CD8-positive, alpha-beta memory T cell (primary cell): ENCODE measurements at places on chromosomes 7 and 10. TPM values are rescaled to one million over a fixed set of nuclear protein-coding genes. Genes with fewer than 3 reads are reported as not detected.

Gene PRSS2
- not detected for total RNA-seq

DNA sequence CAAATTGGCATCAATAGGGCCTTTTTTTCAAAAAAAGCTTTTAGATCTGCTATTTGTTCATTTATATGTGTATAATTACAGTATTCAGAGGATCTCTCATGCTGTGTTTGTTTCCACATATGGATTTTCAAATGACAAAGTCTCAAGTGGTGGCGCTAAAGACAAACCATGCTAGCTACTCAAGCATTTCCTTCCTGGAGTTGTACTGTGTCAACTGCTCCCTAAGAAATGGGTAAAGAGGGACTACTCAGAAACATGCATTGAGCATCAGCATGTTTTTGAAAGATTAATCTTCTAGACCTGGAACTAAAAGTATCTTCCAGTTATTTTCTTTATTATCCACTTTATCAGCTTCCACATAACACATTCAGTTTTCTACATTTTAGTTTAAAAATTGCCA, 12.7 kb downstream of the CNTNAP2 start:
- no peaks in the 10 kb centered on the region for H3K27me3 ChIP-seq
- H3K27ac ChIP-seq = no peak overlapping the region
- DNase-seq = no peak
- H3K36me3 ChIP-seq = no peaks in the 10 kb centered on the region
- H3K4me1 ChIP-seq = no peaks in the 10 kb centered on the region

DNA sequence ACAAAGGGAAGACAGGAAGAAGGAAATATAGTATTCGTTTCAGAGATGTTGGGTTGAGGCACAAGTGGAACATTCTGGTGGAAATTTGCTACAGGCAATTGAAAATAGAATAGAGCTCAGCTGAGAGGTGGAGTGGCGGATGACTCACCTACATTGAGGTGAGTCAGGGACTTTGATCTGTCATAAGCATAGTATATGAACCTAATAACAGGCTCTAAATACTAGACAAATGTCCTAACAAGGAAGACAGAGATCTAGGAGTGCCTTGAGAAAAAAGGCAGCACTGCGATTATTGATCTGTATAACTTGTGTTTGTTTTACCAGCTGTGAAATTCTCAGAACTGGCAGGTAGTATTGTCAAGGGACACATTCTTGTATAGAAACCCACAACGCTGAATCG, 907 bp upstream of the IFRD1 start:
- no peaks in the 10 kb centered on the region for H3K27me3 ChIP-seq
- H3K36me3 ChIP-seq = no peaks in the 10 kb centered on the region

GRCh38 chr7:103150192-103150591, 1.3 kb upstream of the NAPEPLD start:
- peak overlapping the region; percentile 71 for H3K4me3 ChIP-seq
- DNase-seq = no peak
- peaks cover 21% of the 10 kb centered on the region for H3K4me1 ChIP-seq
- H3K27me3 ChIP-seq = no peaks in the 10 kb centered on the region
- H3K36me3 ChIP-seq = no peaks in the 10 kb centered on the region

DNA sequence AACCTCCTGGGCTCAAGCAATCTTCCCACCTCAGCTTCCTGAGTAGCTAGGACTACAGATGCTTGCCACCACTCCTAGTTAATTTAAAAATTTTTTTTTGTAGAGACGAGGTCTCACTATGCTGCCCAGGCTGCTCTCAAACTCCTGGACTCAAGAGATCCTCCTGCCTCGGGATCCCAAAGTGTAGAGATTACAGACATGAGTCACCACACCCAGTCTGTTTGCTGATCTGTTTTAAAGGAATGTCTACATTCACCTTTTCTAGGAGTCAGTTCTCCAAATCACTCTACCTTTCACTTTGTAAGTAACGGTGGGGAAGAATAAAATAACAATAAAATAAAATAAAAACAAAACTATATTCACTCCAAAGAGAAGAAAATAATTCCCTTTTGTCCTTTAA, 86.6 kb upstream of the AGBL3 start:
- no peak for DNase-seq
- no peak overlapping the region for H3K4me3 ChIP-seq
- H3K27ac ChIP-seq = no peak overlapping the region
- H3K27me3 ChIP-seq = no peaks in the 10 kb centered on the region

DNA sequence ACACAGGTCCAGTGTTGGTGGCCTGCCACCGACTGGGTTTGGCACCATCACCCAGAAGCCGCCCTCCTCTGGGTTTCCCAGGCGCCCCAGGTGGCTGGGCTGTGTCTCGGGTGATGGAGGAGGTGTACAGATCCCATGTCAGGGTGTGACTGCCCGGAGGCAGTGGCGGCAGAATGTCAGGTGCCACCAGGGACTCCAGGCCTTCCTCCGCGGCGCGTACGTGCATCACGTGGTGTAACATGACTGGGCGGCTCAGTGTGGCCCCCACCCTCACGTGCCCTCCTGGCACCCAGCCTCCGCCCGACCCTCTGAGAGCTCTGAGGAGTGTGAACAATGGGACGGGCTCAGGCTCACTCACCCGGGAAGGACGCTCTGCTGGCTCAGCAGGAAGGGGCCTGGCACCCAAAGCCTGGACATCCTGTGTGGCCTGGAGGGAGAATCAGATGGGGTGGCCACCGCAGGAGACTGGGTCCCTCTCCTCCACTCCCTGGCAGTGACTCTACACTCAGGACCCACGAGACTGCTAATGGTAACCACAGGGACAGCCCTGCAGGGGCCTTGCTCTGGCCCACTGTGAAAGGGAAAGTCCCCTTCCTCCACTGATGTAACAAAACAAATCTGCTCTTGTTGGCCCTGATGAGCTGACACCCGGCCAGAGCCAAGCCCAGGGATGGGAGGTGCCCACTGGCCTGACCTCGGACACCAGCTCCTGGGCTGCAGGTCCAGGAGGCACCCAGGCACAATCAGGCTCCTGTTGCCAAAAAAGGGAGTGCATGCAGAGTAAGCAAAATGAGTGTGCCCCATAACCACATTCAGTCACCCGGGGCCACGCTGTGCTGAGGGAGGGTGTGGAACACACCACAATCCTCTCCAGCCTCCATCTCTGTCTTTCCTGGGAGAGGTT, 164.8 kb downstream of the PRKAG2 start:
- no peaks in the 10 kb centered on the region for H3K4me1 ChIP-seq
- H3K36me3 ChIP-seq = no peaks in the 10 kb centered on the region
- DNase-seq = no peak
- H3K27ac ChIP-seq = no peak overlapping the region
- H3K27me3 ChIP-seq = no peaks in the 10 kb centered on the region

Gene SFTPA1
- total RNA-seq = not detected

Gene CLCN1
- not detected for total RNA-seq

GRCh38 chr7:71775648-71776047, 636.5 kb downstream of the CALN1 start:
- H3K4me3 ChIP-seq = no peak overlapping the region
- H3K27me3 ChIP-seq = no peaks in the 10 kb centered on the region
- DNase-seq = no peak
- no peak overlapping the region for H3K27ac ChIP-seq
- H3K4me1 ChIP-seq = no peaks in the 10 kb centered on the region

DNA sequence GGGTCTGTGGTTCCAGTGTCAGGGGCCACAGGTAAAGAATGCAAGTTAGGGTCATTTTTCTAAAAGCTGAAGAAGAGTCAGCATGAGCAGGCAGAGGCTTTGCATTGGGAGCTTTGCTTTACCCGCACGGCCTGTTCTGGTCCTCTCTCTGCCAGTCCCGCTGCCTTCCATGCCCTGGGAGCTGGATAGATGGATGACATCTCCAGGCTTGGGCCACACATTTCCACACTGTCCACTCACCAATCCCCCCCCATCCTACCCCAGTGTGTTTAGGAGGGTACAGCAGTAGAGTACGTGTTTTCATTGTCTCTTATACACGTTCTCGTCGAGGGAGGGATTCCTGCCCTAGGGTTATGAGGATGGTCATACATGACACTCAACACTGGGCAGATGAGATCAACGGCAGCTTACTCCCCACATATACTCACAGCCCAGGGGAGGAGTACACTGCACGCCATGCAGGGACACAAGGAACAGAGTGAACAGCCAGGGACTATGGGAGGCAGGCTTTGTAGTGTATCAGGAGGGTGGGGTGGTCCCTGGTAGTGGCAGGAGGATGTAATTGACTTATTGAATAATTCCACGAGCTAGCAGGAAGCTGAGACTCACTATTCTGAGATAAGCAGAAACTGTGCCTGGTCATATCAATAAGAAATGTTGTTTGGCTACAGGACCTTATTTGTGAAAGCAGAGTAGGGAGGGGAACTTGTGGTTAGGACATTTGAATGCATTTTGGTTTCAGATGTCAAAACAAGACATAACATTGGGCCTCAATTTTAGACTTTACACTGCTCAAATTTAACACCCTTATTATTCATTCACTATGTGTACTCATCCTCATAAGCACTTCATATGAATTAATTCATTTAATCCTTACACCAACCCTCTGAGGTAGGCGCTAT, 36.6 kb downstream of the PLPP4 start:
- no peak for DNase-seq
- no peaks in the 10 kb centered on the region for H3K4me1 ChIP-seq

- peaks cover 17% of the 10 kb centered on the region for H3K4me1 ChIP-seq
- no peaks in the 10 kb centered on the region for H3K36me3 ChIP-seq
- no peak for DNase-seq
- H3K27ac ChIP-seq = no peak overlapping the region
Measured at GRCh38 chr7:16564909-16565426, 38.3 kb downstream of the LRRC72 start.

Gene GDF10
- 0.24 TPM for total RNA-seq

GRCh38 chr10:61760943-61761824, 98.5 kb downstream of the CABCOCO1 start:
- DNase-seq = no peak
- no peak overlapping the region for H3K27ac ChIP-seq
- H3K36me3 ChIP-seq = no peaks in the 10 kb centered on the region
- H3K4me3 ChIP-seq = no peak overlapping the region
- no peaks in the 10 kb centered on the region for H3K27me3 ChIP-seq
- peaks cover 5% of the 10 kb centered on the region for H3K4me1 ChIP-seq

GRCh38 chr7:42709284-42709683, 202.6 kb downstream of the C7orf25 start:
- no peak overlapping the region for H3K27ac ChIP-seq
- no peaks in the 10 kb centered on the region for H3K27me3 ChIP-seq
- DNase-seq = no peak
- no peak overlapping the region for H3K4me3 ChIP-seq
- no peaks in the 10 kb centered on the region for H3K4me1 ChIP-seq

DNA sequence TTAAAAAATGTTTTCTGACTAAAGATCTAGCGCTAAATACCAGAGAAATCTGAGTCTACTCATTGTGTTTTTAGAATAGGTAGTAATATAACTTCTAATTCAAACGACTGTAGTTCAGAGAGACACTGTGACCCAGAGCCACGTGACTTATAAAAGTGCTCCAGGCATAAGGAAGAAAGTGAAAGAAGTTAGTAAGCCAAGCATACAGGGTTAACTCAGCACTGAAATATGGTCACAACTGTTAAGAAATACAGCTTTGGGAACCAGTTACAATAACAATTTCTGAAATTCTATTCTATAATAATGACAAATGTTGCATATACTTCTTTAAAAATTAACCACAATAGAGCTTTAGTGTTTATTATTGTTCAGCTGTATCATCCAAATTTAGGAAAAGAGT, 119.1 kb downstream of the TFEC start:
- no peaks in the 10 kb centered on the region for H3K4me1 ChIP-seq
- no peak overlapping the region for H3K4me3 ChIP-seq
- H3K27ac ChIP-seq = no peak overlapping the region
- H3K27me3 ChIP-seq = no peaks in the 10 kb centered on the region
- no peaks in the 10 kb centered on the region for H3K36me3 ChIP-seq
- no peak for DNase-seq

- DNase-seq = no peak
- no peaks in the 10 kb centered on the region for H3K36me3 ChIP-seq
- H3K4me1 ChIP-seq = no peaks in the 10 kb centered on the region
- H3K27ac ChIP-seq = no peak overlapping the region
Measured at GRCh38 chr7:158053183-158053915, 534.3 kb downstream of the PTPRN2 start.
